Hematopoietic multipotent progenitor cell (in vitro differentiated cells): ENCODE measurements at places on chromosomes 6 and 20. TPM values are rescaled to one million over a fixed set of nuclear protein-coding genes. Genes with fewer than 3 reads are reported as not detected.

DNA sequence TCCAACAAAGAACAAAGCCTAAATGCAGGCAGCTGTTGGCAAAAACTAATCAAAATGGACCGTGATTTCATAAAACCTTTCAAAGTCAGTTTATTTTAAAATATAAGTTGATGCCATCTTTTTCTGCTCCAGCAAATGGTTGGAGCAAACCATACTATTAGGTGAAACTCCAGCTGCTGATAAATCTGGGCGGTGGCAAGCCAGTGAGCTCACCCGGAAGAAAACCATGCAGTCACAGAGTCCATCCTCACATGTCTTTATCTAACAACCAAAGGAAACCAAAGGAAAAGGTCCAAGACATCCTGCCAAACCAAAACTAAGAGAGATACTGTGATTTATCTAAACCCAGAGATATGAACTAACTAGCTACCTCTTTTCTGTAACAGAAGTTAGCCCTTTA, 72.6 kb downstream of the HIVEP2 start:
- no peak for DNase-seq

DNA sequence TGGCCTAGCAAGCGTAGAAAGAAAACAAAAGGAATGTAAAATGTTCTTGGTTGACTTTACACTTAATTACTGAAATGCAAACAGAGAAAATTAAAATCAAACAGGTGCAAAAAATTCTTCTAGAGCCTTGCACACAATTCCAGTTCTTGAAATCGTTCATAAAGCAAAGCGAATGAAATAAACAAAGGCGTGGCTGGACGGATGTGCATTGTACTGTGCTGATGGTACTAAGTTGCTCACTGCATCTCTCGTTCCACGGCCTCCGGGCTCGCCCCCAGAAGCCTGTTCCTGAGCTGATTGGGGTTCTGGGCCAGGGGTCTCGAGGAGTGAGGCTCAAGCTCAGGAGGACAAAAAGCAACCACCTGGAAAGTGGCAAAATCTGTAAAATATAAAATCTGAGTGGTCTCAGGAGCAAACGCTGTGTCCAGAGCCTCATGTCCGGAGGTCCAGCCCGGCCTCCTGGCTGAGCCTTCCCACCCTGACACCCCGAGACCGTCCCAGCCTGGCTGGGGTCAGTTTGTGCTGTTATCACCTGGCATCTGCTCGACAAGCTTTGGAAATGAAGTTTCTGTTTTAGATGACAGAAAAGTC, 71.3 kb downstream of the TTLL2 start:
- DNase-seq = no peak

GRCh38 chr6:3195695-3196497, 31.6 kb downstream of the TUBB2B start:
- no peak for DNase-seq

The MAP7 gene
- 30.4 TPM for total RNA-seq

The TFAP2A gene
- total RNA-seq = not detected

- DNase-seq = no peak
Measured at GRCh38 chr6:29853245-29853644, 25.6 kb downstream of the HLA-G start.
